Foreskin keratinocyte (primary cell): ENCODE measurements at places on chromosomes 11 and 22.

GRCh38 chr11:96260532-96260931, 82.5 kb downstream of the MAML2 start:
- DNase-seq: no peak

DNA sequence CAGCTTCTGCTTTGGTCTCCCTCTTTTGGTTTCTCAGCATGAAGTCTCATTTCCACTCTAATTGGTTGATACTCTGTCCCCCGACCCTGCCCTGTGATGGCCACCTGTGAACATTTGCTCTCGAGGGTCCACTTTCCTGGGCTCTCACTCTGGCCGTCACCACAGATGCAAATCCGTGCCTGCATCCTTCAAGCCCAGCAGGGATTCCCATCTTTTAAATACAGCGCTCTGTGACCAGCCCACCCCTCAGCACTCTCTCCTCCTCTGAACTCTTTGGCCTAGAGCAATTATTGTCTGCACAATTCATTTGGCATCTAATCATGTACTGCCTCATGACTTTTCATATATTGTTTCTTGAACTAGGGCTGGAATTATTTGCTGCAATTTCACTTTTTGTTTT, 26.0 kb downstream of the PKNOX2 start:
- DNase-seq: no peak

- no peak for DNase-seq
These were observed 2.4 kb downstream of the LARGE1 start for GRCh38 chr22:33917744-33918406.

DNA sequence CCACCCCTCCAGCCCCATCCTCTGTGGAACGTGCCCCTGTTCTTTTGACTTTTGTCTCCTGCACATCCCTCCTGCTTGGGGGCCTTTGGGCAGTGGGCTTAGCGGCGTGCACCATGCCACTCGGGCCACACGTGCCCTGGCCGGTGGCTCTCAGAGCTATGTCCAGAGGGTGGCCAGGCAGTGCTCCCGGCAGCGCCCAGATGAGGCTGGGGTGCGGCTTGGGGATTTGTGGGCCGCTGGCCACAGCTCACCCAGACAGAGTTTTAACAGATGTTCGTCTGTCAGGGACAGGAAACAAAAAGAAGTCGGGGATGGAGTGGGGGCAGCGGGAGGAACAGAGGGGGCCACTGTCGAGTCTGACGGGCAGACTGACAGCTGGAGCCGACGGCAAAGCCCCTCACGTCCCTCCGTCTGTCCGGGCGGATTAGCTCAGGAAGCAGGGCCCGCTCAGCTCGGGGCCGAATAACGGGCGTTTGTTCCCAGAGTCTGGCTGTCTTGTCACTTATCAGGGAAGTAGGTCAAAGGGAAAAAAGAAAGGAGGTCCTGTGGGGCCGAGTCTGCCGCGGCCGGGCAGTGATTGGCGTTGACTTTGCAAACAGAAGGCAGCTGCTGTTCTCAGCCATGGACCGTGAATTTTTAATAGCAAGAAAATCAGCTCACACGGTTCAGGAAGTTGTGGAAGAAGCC, 61.6 kb downstream of the LRP5 start:
- no peak for DNase-seq

DNA sequence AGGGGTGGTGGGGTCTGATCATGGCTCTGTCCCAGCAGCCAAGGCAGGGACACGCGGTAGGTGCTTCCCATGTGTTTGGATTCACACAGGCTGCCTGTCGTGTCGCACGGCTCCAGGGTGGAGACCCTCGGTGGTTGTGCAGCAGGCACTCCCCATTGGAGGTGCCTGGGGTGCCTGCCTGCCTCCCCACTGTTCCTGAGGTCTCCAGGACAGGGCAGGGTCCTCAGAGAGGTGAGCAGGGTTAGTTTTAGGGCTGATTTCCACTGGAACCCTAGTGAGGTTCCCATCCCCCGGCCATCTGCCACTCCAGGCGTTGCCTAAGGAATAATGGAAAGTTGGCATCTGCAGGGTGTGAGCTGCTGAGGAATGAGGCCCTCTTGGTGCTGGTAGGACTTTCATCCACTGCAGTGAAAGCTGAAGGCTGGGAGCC, 32.3 kb downstream of the OSBPL5 start:
- no peak for DNase-seq

- no peak for DNase-seq
These were observed 76.9 kb upstream of the API5 start for GRCh38 chr11:43234881-43235280.

DNA sequence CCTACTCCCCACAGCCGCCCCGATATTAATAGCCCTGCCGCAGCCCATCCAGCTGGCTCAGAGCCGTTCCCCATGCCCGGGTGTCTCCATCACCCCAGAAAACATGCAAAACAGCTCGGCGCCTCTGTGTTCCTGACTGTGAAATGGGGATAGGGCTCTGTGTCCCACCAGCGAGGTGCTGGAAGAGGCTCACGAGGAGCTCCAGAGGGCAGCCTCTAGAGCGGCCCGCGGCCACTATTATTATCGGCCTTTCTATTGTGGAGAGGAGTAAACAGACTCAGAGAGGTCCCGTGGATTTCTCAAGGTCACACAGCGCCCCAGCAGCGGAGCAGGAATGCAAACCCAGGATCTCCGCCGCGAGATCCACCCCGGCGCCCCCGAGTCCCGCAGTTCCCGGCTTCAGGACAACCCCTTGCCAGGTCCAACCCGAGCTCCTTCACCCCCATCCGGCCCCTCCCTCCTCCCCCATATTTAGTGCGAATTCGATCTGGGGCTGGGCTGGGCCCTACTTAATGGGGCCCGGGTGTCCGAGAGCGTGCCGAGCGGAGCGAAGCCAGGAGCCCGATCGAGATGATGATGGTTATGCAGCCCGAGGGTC, at the start of gene ACTN3:
ACTN3 (plus strand) TSS at position 536 of the 598 bp plus-strand sequence; CDS start at position 571, 35 bp downstream.
- no peak for DNase-seq

GRCh38 chr11:102457865-102458264, 5.3 kb upstream of the TMEM123 start:
- DNase-seq: no peak

GRCh38 chr11:11171285-11171684, 181.8 kb downstream of the CSNK2A3 start:
- DNase-seq: no peak

GRCh38 chr11:46659908-46660307, 40.5 kb downstream of the ARHGAP1 start:
- no peak for DNase-seq

DNA sequence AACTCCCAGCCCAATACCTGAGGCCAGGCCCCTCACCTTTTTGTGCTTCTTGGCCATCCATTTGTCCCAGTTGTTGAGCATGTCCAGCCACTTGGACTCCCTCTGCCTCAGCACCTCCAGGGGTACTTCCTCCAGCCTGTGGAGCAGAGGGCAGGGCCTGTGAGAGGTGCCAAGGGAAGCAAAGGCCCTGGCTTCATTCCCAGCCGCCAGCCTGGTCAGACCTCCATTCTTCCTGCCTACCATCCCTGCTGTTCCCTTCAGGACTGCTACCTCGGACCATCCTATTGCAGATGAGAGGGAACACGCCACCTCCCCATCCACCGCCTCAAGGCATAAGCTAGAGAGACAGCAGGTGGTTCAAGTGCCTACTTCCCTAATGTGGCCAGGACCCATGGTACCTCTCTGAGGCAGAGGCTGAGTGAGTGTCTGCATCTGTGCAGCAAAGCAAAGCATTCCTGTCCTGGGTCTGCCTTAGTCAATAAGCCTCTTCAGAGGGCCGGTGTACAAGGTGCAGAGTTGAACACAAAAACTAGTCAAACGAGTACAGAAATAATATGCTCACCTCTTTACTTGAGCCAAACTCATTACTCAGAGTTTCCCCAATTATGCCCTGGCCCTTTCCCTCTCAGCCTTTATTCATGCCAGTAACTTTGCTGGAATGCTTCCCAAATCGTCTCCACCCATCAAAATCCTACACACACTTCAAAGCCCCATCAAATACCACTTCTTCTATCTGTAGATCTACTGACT, 15.4 kb upstream of the CASTOR1 start:
- no peak for DNase-seq

GRCh38 chr11:46890665-46891064, 27.7 kb downstream of the LRP4 start:
- DNase-seq: no peak

GRCh38 chr11:34941688-34942087, 25.3 kb downstream of the PDHX start:
- no peak for DNase-seq
